ENCODE measurements at places on chromosomes 12 and 14.

DNA sequence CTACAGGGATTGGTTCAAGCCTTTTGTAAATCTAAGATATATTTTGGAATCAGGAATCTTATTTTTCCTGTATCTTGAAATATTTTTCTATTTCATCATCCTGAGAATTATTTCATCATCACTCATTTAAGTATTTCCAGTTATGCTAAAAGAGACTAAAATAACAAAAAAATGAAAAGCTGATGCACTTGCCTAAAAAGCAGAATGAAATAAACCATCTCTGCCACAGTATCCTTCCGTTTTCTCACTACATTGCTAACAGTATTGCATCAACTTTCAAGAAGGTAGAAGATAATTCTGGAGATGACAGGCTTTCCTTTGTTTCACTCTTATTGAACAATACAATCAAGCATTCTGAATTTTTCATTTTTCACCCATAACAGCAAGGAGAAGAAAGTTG is 31.1 kb upstream of the EIF5 start:
- DNase-seq: no peak

DNA sequence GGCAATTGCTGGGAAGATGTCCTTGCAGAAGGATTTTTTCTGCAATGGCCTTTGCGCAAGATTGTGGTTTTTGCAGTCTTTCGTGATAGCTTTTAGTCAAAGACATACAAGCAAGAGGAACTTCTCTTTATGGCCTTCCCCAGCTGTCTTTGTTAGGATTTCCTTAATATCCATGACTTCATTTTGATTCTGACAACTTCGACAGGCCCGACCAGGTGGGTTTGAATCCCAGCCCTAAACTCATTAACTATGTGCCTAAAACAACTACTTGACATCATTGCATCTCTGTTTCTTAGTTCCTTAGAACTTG is 13.3 kb upstream of the VRK1 start:
- DNase-seq: no peak

DNA sequence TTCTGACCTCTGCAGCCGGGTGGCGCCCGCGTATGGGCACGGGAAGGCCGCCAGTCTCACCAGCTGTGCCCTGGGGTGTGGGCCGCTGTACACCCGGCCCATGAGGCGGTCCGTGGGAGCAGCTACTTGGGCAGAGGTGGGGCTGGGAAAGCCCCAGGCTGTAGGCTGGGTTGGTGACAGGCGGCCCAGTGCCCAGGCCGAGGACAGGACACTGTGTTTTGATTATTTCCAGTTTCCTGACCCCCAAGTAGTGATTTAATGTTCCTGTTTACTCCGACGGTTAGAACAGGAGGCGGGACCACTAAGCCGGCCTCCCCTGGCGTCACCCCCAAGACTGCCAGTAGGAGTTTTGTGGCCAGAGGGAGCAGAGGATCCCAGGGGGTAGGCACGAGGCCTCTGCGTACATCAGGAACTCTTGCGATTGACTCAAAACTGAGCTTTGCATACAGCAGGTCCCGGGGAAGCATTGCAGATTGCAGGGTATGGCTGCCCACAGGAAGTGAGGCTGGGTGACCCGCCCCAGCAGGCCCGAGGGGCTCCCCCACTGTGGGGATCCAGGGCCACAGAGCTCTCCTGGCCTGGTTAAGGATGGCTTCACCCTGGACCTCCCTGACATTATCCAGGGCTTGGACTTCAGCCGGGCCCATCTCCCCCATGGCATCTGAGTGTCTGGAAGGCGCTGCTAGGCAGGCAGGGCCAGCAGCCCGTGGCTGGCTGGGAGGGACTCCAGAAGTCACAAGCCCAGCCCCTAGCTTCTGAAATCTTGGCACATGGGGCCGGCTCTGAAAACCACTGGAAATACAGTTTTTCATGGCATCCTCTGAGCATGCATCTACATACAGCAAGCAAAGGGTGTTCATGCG is 42.5 kb upstream of the DIO3 start:
- DNase-seq: no peak

- DNase-seq: no peak
Observed at GRCh38 chr14:33359288-33359881, 420.7 kb downstream of the NPAS3 start.

DNA sequence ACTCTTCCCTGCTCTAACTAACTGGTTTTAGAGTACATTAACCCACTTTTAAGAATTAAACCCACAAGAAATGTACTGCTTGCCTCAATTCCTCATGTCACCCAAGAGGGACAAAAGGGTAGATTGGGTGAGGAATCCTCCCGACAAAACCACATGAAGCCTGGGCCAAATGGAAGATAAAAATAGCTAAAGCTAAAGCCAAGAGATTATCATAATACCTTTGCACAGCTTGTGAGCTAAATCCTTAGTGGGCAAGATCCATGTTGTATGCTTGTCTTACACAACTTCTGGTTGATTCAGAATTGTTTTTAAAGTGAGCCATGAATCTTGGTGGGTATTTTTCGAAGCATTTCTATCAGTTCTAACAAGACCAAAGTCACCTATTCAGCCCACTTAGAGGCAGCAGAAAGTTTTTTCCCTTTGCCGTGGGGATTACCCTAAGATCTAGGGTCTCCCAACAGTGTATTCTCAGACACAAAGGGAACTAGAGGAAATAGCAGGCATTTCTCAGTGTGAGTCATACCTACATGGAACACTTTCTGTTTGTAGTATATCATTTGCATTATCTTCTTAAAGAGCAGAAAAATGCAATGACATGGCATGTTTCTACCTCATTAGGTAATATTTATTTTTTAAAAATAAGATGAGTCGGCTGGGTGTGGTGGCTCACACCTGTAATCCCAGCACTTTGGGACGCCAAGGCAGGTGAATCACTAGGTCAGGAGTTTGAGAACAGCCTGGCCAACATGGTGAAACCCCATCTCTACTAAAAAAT is 616.6 kb downstream of the KCNH5 start:
- no peak for DNase-seq

DNA sequence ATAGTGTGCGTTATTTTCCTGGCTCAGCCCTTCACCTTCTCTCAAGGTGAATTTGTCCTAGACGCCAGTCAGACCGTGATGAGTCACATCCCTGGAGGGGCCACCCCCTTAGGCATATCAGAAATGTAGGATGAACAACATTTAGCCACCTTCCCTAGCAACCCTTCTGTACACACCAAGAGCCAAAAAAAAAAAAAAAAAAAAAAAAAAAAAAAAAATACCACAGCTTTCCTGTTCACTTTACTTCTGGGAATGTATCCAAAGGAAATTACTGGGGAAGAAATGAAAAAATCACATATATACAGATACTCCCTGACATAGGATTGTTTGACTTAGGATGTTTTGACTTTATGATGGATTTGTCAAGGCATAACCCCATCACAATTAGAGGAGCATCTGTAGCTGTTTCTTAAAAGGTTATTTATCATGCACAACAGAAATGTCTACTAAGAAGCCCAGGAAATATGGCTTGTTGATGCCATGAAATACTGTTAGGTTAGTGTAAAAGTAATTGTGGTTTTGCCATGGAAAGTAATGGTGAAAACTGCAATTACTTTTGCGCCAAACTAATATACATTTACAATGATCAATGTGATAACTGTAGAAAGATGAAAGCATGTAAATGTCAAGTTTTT is 68.2 kb upstream of the BDKRB2 start:
- DNase-seq: no peak

- DNase-seq: no peak
Observed at GRCh38 chr12:241266-241665, 21.4 kb downstream of the SLC6A13 start.

DNA sequence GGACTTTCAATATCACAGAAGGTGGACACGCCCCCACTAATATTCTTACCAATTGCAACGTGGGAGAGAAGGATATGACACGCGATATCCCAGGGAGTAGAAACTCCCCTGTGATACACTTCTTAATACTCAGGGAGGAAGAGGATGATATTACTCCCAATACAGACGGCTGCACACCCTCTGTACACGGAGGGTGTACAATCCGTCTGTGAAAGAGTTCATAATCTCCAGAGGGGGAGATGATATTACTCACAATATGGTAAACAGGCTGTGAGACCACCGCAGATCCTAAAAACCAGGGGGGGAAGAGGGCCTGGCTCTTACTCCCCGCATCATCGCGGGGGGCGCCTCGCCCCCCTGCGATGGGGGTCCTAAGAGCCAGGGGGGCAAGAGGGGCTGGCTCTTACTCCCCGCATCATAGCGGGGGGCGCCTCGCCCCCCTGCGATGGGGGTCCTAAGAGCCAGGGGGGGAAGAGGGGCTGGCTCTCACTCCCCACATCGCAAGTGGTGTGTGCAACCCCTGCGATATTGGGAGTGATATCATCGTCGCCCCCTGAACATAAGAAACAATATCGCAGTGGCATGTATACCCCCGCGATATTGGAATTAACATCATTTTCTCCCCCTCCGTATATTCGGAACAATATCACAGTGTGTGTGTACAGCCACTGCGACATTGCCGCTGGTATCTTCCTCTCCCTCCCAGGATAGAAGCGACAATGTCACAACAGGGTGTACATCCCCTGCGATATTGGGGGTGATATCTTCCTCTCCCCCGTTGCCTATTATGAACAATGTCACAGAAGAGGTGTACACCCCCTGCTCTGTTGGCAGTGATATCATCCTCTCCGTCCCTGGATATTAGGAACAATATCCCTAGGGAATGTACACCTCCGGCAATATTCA is 8.9 kb upstream of the CLEC6A start:
- no peak for DNase-seq

GRCh38 chr12:88267630-88268029 is 125.5 kb downstream of the TMTC3 start:
- DNase-seq: no peak

DNA sequence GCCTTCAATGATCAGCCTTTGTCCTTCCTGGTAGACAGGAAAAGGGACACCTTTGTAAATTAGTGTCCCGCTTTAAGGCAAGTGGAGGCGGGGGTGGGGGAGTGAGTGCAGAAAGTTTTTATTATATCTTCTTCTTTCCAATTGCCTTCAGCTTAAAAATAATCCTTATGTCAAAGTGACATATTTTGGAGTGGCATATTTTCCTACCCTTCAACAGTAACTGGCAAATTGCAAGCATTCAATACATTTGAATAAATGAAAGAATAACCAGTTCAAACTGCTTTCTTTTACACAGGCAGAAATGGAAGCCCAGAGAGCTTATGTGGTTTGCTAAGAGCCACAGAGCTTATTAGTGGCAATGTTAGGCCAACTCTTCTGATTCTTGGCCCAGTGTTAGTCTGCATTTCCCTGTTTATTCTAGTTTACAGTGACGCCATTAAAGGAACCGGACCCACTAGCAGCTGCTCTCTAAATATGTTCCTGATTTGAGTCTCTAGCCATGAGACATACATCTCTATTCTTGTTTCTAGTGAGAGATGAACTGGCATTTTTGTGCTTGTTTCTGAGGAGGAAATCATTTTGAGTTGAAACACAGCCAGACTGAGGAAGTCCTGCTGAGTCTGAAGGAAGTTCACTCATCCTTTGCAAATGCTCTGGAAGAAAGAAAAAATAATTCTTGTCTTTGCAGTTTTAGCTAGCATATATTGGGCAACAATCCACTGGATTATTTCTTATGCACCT is 468.7 kb downstream of the NOVA1 start:
- DNase-seq: no peak

GRCh38 chr12:130081117-130081805 is 81.0 kb upstream of the FZD10 start:
- no peak for DNase-seq

DNA sequence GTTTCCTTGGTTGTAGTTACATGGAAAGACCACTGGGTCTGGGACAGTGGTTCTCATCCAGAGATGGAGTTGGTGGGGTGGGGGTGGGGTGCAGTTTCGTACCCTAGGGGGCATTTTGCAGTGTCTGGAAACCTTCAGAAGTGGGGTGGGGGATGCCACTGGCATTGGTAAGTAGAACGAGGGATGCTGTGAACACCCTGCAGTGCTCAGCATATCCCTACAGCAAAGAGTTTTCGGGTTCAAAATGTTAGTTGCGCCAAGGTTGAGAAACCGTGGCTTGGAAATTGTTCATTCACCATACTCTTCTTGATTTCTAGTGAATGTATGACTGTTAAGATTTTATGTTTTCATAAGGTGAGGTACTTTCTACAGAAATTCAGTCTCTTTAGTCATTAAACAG is 28.7 kb downstream of the TRAF3 start:
- no peak for DNase-seq

Measured in right renal pelvis (tissue), 4 donors.